Esophagus muscularis mucosa (tissue), 4 donors: ENCODE measurements at places on chromosomes 2 and 18. TPM values are rescaled to one million over a fixed set of nuclear protein-coding genes. Genes with fewer than 3 reads are reported as not detected.

ITGA6 gene
- total RNA-seq, result 37.9 TPM

NOTO gene
- total RNA-seq, result not detected

DNA sequence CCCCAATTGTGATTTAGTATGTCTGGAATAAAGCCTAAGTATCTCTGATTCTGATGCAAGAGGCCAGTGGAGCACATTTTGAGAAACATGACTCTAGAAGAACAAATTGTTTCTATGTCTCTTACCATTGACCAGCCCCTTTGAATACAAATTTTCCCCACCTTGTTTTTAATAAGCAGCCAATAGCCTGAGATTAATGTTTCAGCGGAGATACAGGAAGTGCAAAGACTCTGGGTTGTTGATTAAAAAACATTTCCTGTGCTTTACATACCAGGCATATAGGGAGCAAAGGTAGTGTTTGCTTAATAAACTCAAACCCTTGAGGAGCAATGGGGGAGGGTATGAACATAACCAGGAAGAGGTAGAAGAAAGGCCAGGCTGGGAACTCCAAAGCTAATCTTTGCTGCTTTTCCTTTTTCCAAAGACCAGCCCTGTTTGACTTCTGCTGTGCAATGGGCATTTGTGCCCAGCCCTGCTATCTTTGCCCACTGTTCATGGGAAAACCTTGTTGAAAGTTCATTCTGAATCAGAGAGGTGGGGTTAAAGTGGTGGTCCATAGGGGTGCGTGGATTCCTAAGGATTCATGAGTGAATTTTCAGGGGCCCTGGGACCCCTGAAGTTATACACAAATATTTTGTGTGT, 29.3 kb downstream of the UPP2 start:
- H3K4me3 ChIP-seq, result no peak overlapping the region
- H3K27ac ChIP-seq, result no peak overlapping the region
- no peaks in the 10 kb centered on the region for H3K36me3 ChIP-seq
- DNase-seq, result no peak
- no peaks in the 10 kb centered on the region for H3K4me1 ChIP-seq

- DNase-seq, result no peak
- H3K36me3 ChIP-seq, result no peaks in the 10 kb centered on the region
- H3K4me1 ChIP-seq, result no peaks in the 10 kb centered on the region
- no peak overlapping the region for H3K4me3 ChIP-seq
These were observed 1333.1 kb downstream of the LRP1B start for GRCh38 chr2:140797718-140798117.

GRCh38 chr2:170843656-170844055, 27.0 kb downstream of the GAD1 start:
- H3K4me1 ChIP-seq, result no peaks in the 10 kb centered on the region
- H3K27me3 ChIP-seq, result peaks cover 4% of the 10 kb centered on the region
- no peak overlapping the region for H3K4me3 ChIP-seq
- no peaks in the 10 kb centered on the region for H3K36me3 ChIP-seq
- no peak overlapping the region for H3K27ac ChIP-seq

DNA sequence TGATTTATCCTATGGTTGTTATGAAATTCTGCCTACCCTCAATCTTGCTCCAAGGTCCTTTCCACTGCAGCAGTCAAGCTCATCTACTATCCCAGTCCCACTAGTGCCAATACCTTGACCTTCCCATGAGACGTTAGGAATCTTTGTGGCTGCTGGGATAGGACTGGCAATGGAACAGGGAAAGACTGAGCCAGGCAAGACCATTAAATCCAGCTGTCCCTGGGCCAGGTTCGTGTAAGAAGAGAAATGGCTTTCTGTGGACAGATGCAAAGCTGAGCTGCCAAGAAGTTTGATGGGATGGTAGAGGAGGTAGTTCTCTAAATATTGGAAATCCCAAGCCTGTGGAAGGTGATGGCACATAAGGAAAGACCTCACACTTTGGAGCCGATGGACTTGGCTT, 50.1 kb upstream of the TMEM17 start:
- peak overlapping the region; percentile 24 for H3K27ac ChIP-seq
- no peak for DNase-seq
- no peaks in the 10 kb centered on the region for H3K27me3 ChIP-seq
- H3K4me3 ChIP-seq, result no peak overlapping the region

DNA sequence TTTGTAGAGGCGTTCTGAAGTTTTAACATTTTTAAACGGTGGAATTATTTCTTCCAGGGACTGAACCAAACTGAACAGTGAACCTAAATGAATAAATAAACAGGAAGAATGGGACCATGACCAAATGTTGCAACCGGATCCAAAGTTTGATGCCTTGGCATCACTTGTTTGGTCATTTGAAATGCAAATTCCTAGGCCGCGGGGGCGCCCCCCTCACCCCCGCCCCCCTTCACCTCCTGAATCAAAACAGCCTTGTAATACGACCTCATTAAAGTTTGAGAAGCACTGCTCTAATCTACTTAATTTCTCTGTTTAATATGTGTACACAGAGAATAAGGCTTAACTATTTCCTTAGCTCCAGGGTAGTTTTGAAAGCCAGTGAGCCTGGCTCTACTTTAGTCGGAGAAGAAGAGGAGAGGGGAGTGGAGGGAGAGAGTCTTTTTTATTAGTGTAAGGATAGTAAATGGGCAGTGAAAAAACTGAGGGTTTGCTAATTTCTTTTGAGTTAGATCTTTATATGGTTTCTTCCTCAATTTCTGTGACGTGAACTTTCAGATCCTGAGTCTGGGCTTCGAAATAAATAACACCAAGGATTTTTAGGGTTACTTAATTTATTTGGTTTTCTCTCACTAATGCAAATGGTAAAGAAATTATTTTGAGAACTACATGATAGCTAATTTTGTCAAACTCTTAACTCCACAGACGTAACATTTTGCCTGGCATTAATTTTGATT, 5.7 kb downstream of the C2orf80 start:
- no peaks in the 10 kb centered on the region for H3K27me3 ChIP-seq
- no peaks in the 10 kb centered on the region for H3K4me1 ChIP-seq
- no peak overlapping the region for H3K27ac ChIP-seq
- H3K36me3 ChIP-seq, result no peaks in the 10 kb centered on the region
- H3K4me3 ChIP-seq, result no peak overlapping the region
- no peak for DNase-seq

GRCh38 chr2:95381212-95382191, 21.0 kb upstream of the FAHD2A start:
- DNase-seq, result no peak
- H3K4me1 ChIP-seq, result peaks cover 18% of the 10 kb centered on the region
- no peaks in the 10 kb centered on the region for H3K27me3 ChIP-seq
- H3K36me3 ChIP-seq, result peaks cover 9% of the 10 kb centered on the region

GRCh38 chr2:216375286-216375685, 3.0 kb upstream of the MARCHF4 start:
- DNase-seq, result no peak
- H3K27me3 ChIP-seq, result peaks cover 7% of the 10 kb centered on the region
- H3K4me3 ChIP-seq, result no peak overlapping the region
- H3K36me3 ChIP-seq, result no peaks in the 10 kb centered on the region
- H3K4me1 ChIP-seq, result peaks cover 19% of the 10 kb centered on the region

GRCh38 chr2:30763151-30763660, 44.0 kb downstream of the CAPN13 start:
- H3K27me3 ChIP-seq, result no peaks in the 10 kb centered on the region
- no peaks in the 10 kb centered on the region for H3K4me1 ChIP-seq
- no peaks in the 10 kb centered on the region for H3K36me3 ChIP-seq
- H3K27ac ChIP-seq, result no peak overlapping the region
- H3K4me3 ChIP-seq, result no peak overlapping the region
